ENCODE measurements at places on chromosomes 6 and 20.

DNA sequence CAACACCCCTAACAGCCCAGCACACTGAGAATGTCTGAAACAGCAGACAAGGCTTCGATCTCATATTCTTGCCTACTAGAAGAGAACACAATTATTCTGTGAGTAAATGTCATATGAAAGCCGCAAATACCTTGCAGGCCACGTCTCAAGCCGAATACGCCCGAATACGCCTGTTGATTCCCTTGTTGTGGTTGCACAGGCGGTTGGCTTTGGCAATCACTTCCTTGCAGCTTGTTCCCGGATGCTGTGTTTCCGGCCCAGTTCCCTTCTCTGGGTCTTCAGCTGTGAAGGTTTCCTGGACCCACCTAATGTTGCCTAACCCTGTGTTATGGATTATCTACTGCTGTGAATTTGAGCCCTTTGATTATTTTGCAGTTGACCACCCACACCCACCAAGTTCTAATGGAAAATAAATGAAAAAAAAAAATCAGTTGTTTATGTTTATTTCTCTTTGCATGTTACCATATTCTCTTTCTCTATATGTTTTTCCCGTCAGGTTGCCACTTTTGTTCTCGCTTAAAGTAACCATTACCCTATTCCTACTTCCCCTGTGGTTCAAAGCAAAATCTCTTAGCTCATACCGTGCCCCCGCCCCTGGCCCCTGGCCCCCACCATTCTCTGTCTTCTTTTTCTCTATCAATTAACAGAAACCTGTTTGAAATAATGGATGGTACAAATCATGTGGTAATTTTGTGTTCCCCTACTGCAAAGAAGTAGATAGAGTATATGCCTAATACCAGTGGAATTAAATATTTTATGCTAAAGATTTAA is 172.4 kb downstream of the ADGB start:
- no peak for DNase-seq

DNA sequence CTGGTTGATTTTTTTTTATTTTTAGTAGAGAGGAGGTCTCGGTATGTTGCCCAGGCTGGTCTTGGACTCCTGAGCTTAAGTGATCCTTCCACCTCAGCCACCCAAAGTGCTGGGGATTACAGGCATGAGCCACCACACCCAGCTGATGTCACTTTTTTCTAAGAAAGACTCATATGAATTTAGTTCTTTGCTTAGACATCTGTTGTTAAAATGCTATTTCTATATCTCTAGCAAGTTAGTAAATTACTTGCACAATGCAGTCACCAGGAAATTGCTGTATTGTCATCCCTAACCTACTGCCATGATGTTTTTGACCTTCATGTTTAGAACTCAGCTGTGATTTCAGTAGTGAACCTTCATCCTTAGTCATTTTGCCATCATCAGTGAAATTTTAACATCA is 5.7 kb downstream of the KDM1B start:
- DNase-seq: no peak

GRCh38 chr20:13857304-13857703 is 72.5 kb downstream of the NDUFAF5 start:
- DNase-seq: no peak

GRCh38 chr20:52093575-52093974 is 98.0 kb downstream of the ZFP64 start:
- no peak for DNase-seq

DNA sequence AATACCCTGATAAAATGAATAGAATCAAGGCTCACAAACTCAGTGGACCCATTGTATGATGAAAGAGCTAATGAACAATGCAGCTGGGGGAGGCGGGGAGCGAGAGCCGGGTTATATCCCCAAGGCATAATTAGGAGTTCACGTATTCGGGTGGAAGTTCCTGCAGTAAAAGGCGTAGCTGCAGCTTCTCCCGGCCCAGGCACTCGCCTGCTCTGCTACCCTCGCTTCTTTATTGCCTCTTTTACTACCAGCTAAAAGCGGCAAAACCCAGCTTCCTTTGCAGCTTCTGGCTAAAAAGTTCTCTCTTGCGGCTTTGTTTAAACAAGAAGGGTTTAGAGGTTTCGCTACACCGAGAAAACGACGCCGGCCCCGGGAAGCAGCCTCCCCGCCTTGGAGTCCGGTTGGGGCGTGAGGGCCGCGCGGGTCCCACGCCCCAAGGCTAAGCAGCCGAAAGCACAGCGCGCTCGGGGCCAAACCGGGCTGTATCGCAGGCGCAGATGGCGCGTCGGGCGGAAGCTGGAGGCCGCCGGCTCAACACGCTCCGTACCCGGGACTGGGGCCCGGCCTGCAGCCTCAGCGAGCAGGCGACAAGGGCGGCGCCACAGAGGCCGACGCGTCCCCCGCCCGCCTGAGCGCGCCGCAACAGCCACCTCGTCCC is 1.6 kb downstream of the ZBTB2 start:
- DNase-seq: peak; percentile 57

GRCh38 chr6:167757821-167758220 is 68.9 kb upstream of the AFDN start:
- no peak for DNase-seq

DNA sequence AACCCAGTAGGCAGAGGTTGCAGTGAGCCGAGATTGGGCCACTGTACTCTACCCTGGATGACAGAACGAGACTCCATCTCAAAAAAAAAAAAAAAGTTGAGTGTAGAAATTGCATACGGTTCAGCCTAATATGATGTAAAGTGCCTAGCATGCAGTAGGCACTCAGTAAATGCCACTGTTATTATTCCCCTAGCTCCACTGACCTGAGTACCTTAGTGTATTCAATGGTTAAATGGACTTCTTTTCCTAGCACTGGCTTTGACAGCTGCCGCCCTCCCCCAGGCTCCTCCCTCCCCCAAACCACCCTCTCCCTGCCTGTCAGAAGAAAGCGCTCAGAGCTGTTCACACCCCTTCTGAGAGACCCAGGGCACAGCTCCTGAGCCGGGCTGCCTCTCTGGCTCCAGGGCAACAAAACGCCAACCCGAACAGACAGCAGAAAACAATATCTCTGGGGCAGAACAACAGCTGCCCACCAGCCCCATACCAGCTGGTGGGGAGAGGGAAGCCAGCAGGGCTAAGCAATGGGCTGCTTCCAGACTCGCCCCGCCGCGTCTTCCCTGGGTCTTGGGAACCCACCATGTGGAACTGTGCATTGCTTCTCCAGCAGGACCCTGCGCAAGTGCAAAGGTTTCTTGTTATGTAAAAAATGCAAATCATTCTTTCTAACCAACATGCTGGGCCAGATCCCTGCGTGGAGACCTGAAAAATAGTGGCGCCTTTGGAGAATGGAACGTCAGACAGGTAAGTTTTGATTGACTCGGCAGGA is 4.5 kb downstream of the CPNE5 start:
- no peak for DNase-seq

- DNase-seq: no peak
These were observed 17.0 kb downstream of the GSS start for GRCh38 chr20:34938466-34939163.

DNA sequence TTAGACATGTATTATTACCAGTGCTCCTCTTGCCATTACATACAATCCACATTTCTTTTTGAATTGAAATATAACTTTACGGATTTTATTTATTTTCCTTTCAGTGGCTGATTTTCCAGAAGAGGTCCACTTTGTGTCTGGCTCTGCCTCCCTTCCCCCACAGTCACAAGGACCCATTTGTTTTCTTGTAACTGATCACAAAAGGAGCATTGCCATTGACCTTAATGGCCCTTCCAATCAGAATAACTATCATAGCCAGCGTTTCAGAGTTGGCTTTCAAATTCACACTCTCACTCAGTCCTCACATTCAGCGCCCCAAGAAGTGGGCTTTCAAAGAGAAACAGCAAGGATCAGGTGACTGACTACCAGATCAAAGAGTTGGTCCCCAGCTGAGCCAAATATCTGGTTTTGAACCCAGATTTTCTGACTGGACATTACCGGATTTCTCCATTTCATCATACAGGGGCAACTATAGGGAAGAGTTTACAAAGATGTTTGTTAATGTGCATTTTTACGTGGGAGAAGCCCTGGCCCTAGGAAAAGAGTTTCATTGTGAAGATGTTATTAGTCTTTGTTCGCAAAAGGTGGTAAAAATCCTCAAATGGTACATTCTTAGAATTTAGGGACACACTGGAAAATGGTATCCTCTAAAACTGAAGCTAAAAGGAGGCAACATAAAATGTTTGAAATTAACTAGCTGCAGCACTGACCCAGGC is 2.0 kb upstream of the SLC22A23 start:
- DNase-seq: no peak

- no peak for DNase-seq
These were observed 395.4 kb upstream of the SLC35B3 start for GRCh38 chr6:8830794-8831193.

DNA sequence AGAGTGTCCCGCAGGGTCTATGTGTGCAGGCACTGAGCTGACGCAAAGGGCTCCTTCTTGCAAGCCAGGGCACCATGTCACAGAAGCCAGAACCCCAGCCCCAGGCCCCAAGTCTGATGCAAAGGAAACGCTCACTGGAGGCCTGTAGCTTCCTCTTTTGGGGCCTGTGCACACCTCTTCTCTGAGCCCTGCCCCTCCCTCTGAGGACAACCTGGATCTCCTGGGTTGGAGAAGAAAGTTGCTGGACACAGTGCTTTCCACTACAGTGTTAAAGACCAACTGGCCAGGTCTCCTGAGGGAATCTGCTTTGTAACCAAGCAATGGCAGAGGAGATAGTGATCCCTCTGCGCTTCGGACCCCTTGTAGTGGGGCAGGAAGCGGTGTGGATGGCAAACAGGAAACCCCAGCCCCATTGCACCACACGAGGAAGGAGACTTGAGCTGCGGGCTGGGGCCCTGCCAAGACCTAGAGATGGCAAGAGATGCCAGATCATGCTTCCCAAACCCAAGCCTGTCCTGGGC is 90.0 kb downstream of the PRND start:
- no peak for DNase-seq

- DNase-seq: no peak
These were observed 178.2 kb downstream of the ZMYND8 start for GRCh38 chr20:47178277-47178676.

DNA sequence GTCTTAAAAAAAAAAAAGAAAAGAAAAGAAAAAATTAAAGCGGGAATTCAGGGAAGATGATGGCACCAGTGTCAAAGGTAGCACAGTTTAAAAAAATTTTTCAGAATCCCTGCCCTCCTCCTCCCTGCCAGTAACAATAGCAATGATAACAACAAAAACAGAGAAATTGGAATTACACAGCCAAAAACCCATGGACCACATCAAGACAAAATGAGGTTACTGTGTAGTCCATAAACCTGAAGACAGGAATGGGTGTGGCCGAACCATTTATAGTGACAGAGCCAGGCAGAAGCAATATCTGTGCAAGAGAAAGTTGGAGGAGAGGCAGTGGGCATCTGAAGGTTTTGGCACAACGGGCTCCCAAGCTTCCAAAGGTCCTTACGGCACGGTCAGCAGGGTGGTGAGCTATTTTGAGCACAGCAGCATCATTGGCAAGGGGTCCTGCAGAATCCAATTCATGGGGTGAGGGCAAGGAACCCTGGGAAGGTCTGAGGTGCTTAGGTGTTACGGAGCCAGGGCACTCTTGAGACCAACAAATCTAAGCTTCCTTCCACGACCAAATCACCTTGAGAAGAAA is 202.3 kb downstream of the GMPR start:
- no peak for DNase-seq

DNA sequence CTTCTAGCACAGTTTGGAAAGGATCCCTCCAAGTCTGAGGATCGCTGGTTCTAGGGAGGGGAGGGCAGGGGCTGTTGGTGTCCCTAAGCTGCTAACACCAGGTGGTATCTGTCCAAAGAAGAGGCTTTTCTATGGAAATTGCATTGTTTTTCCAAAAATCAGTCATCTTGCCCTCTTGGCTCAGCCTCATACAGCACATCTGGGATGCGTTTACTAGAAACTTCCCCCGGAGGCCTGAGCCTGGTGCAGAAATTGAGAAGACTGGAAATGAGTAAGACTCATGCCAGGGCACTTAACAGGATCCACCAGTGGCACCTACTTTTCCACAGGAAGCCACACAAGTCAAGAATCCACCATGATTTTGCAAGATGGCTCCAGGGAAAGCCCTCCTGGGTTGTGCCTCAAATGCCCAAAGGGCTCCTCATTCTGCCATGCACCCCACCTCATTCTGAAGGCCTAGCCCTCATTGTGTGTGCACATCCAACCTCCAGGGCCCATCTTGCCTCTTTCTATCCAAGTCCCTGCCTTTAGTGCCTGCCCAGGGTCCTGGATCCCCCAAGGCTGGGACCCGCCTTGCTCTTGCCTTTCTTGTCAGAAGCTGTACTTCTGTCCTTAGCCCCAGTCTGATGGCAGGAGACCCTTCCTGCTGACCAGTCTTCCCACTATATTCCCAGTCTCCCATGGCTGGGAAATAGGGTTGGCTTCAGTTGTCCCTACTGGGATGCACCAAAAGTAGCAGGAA is 97.6 kb downstream of the MRPL14 start:
- DNase-seq: no peak

GRCh38 chr6:22807261-22807660 is 237.9 kb downstream of the HDGFL1 start:
- DNase-seq: no peak

GRCh38 chr6:5478380-5478779 is 217.1 kb downstream of the FARS2 start:
- DNase-seq: no peak

DNA sequence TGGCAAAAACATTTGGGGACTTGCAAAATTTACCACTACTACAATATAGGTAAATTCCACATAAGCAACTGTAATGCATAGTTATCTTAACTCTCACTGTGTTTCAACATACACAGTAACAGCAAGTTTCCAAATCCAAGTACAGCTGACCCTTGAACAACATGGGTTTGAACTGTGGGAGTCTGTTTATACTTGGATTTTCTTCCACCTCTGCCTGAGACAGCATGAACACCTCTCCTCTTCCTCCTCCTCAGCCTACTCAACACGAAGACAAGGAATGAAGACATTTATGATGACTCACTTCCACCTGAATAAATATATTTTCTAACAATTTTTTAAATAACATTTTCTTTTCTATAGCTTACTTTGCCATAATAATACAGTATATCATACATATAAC is 25.6 kb downstream of the MAN1A1 start:
- no peak for DNase-seq

- no peak for DNase-seq
These were observed 215.6 kb upstream of the ZNF217 start for GRCh38 chr20:53809217-53809616.

DNA sequence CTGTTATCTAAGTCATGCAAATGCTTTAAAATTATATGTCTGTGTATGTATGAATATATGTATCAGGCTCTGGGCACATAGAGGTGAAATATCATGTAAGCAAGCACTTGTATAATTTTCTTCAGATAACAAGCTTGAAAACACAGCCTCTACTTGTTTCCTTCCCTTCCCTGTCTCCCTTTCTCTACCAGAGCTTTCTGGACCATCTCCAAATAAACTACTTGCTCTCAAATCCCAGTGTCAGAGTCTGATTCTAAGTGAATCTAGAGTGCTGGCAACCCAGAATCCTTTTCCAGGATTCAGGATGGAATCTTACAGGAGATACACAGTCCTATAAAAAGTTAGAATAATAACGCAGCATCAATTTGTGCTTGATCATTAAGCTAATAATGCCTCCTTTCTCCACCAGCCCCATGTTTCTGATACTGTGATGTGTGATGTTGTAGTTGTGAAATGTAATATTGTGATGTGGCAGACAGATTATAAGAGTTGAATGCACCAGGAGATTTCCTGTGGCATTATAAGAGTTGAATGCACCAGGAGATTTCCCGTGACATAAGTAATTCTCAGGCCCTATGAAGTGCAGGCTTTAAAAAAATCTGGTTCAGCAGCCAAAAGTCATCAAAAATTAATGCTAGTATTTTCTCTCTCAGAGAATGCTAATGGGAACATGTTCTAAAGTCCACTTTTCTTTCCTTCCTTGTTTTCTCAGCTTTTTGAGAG is 89.6 kb downstream of the PCSK2 start:
- DNase-seq: no peak

- no peak for DNase-seq
These were observed 257.5 kb downstream of the MMUT start for GRCh38 chr6:49205526-49205925.

GRCh38 chr20:48940170-48940569 is 18.7 kb downstream of the ARFGEF2 start:
- no peak for DNase-seq

Data from amniotic stem cell (primary cell).